Activated effector memory CD4-positive, alpha-beta T cell treated with Interleukin-2 at 50 U/mL for 16 hours (primary cell): ENCODE measurements at places on chromosomes 3 and 15.

DNA sequence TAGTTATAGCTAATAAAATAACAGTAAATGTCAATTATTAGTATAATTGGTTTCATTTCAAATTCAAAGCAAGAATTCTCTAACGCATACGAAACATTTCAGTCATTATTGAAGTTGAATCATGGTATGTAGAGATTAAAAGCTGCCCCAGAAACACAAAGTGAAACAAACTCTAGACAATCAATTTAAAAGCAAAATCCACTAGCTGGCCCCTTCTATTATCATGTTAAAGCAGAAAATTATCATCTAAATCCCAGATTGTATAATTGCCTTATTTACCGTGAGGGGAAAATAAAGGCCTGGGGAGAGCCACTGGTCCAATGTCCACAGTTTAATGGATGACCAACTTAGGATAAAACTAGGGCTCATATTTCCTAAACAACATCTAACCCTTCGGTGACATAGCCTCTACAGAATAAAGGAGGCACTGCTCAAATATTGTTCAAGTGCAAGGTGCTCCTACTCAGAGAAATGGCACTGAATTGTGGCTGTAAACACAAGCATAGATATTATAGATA, 110.9 kb upstream of the THRB start:
- no peak for DNase-seq

- DNase-seq, result no peak
Observed at GRCh38 chr15:98807262-98807661, 158.9 kb downstream of the IGF1R start.

DNA sequence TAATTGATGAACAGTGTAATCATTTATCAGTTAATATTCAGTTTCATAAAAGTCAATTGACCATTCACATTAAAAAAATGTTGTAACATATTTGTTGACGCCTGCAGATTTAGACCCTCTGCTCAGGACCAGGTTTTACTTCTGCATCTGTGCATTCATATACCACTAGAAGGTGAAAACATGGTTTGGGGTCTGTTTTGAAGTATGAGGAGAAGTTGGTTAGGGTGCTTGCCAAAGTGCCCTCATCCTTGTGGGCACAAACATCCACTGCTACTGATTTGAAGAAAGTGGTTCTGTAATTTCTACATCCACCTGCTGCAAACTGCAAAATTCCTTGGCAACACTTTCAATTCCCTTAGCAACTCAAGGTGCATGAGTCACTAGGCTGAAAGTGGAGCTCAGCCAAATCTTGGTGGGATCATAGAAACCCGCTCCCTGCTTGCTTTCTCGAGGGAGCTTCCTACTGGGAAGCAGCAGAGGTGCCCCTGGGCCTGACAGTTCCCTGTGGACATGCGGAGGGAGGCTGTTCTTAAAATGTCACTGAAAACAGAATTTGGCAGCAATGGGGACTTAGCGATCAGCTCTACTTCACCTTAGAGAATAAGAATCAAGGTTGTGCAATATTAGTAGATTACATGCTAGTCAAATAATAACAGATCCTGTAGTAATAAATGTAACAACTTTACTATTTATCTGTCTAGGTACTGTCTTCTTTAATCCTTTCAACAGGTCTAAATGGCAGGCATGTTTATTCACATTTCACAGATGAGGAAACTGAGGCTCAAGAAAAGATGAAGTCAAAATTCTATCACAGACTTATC, 301.0 kb upstream of the TBL1XR1 start:
- DNase-seq, result no peak

GRCh38 chr3:176352716-176353334, 844.5 kb downstream of the TBL1XR1 start:
- DNase-seq, result no peak

DNA sequence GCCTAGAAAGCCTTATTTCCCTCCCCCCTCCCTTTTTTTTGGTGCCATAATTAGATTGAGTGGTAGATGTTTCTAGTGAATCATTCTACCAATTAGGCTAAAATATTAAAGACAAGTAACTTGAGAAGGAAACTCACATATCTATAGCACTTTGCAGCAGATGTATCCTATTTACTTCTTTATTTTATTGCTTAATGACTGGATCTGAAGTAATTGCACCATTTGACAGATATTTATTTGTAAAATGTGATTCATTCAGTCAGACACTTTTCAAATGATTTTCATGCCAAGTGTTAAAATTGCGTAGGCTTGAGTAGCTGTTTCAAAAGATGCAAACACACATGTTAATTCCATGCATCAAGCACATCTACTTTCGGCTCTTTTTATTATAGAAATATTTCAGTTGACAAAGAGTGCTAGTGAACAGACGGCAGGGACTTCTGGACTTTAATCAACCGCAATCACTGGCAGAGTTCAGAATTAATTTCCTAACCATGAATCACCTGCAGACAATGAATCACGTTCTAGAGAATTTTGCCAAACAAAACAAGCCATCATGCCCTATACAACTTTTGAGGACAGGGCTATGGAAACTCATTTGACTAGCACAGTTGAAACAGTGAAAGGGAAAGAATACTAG, 636.8 kb downstream of the MECOM start:
- no peak for DNase-seq

GRCh38 chr3:195388380-195388779, 54.4 kb downstream of the ACAP2 start:
- DNase-seq, result no peak

GRCh38 chr3:138381413-138381901, 33.1 kb downstream of the MRAS start:
- DNase-seq, result no peak

DNA sequence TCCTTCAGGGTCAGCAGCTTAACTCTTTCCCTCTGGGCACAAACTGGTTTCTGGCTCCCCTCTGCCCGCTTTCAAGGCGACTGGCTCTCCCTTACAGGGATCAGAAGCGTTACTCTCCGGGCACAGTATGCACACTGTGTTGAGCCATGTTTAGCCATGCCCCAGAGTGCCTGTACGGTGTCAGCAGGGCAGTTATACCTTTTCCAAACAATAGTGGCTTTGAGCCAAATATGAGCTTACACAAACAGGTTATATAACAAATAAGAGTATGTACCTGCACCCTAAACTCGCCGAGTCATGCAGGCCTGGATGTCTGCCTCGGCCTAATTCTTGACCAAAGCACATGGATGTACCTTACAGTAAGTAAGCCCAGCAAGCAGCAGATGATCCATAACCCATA, 175.6 kb upstream of the ANKRD28 start:
- no peak for DNase-seq

DNA sequence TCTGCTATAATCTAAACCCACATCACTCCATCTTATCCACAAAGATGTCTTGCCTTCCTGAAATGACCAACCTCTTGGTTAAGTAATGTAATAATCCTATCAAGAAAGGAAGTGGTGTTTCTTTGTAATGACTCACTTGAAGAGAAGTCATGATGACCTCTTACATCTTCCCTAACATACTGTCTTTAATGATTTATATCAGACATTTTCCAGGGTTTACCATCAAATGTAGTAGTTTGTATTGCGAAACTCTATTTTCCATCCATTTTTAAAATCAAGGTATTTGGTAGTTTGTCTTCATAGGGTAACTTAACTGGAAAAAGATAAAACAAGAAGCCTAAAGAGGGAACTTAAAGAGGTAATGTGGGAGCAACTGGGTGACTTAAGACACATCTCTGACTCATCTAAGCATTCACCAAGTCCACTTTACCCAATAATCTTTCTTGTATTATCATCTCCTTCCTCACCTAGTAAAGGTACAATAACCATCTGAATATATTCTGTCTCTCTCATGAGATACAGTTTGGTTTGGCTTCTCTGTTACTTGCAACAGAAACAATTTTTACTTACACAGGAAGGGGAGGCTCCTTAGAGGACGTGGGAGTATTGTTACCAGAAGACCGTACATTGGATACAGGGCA, 5.7 kb upstream of the MAPK6 start:
- no peak for DNase-seq

DNA sequence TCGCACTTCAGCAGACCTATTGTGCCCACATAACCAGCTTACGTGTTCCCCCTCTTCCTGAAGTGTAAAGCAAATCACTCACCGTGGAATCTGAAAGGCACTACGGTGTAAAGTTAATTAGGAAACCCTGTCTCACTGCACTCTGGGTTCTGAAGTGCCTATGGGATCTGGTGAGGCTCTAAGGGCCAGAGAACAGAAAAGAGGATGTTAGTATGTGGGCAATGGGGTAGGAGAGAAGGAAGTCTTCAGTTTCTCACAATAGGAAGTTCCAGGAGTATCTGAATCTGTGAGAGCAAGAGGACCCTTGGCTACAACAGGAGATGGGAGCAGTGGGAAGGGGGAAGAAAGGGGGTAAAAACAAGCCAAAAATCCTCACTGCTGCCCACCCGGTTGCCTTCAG, 71.4 kb downstream of the ITGB5 start:
- DNase-seq, result no peak

- DNase-seq, result no peak
Observed at GRCh38 chr3:41900265-41900664, 61.6 kb downstream of the ULK4 start.
